Brain (organoid and tissue), 16 donors: ENCODE measurements at places on chromosomes 5 and 9. TPM values are rescaled to one million over a fixed set of nuclear protein-coding genes. Genes with fewer than 3 reads are reported as not detected.

Gene GRIN3A
- polyA plus RNA-seq = 0.22 TPM

Gene REXO4
- polyA plus RNA-seq = 51.7 TPM

Gene GABBR2
- polyA plus RNA-seq = 14.3 TPM

Gene OTP
- 9.6 TPM for polyA plus RNA-seq
